ENCODE measurements at places on chromosomes 11 and 22.

- DNase-seq = peak; percentile 22
These were observed 87.1 kb upstream of the RAG2 start for GRCh38 chr11:36684840-36685801.

GRCh38 chr11:109847621-109848020 lies 245.6 kb upstream of the ZC3H12C start:
- no peak for DNase-seq

DNA sequence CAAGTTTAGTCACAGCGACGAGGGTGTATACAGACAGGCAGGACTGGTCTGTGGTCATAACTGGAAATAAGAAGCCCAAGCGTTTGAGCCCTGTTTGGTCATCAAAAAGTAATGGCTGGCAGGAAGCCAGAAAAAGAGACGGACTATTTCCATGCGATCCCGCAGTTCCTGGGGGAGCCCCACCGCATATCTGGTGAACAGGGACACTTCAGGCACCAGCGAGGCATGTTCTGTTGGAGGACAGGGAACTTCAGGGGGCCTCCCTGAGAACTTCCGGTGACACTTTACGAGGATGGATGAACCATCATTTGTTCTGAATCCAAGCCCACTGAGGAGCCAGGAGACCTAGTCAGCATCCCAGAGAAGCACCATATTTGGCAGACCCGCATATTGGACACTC lies 29.7 kb upstream of the TRIM29 start:
- peak; percentile 0 for DNase-seq

- no peak for DNase-seq
These were observed 19.4 kb downstream of the SYTL2 start for GRCh38 chr11:85791409-85791990.

GRCh38 chr11:2590965-2591754 lies 108.6 kb downstream of the KCNQ1OT1 start:
- no peak for DNase-seq

- no peak for DNase-seq
These were observed 117.3 kb upstream of the PLET1 start for GRCh38 chr11:112377946-112378345.

DNA sequence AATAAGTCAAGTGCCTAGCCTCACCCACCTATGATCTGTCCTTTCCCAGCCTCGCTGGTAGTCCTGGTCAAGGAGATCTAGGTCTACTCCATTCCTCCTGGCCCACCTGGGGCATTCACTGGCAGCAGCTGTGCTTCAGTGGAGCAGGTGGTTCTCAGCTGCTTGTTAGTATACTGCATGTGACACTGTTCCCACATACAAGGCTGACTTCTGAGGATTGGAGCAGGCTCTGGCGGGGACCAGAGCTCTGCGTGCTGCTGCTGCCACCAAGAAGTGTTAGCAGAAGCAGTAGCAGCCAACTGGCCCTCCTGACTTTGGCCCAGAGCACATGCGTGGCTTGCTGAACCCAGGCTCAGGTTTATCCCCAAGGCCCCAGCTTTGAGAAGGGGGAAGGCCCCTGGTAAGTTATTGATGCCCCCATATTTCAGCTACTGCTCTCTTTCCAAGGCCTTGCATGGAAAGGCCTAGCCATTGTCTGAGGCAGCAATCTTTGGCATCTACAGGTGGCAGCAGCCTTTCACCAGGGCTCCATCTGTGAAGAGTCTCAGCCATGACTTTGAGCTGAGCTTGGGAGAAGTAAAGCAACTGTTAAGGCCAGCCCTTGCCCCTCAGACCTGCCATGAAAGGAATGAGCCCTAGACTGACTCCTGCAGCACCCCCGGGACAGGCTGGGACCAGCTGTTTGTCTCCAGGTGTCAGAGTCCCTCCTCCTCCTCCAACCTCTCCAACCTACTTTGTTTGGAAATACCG lies 26.5 kb downstream of the ARHGAP1 start:
- peak; percentile 22 for DNase-seq

GRCh38 chr11:17529844-17530185 lies 14.4 kb downstream of the USH1C start:
- DNase-seq = no peak

- DNase-seq = no peak
These were observed 756.2 kb upstream of the TENM4 start for GRCh38 chr11:80196932-80197554.

- no peak for DNase-seq
These were observed 9.6 kb downstream of the BTG4 start for GRCh38 chr11:111502611-111503010.

DNA sequence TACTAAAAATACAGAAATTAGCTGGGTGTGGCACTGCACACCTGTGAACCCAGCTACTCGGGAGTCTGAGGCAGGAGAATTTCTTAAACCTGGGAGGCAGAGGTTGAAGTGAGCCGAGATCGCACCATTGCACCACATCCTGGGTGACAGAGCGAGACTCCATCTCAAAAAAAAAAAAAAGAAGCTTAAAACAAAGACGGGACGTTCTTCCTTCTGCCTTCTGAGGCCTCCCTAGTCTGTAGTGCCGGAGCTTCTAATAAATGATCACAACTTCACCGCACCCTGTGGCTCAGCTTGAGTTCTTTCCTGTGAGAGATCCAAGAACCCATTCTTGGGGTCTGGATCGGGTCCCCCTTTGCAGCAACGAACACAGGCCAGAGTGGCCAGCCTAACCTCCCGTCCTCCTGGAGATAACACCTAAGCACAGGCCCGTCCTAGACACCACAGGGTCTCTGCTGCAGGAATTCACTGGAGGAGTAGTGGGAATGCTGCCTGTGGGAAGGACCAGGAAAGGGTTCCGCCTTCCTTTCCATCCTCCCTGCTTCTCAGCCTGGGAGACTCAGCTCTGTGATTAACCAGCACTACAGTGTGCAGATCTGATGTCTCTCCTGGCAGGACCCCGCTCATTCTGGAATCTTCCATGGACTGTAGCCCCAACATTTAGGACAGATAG lies 2.2 kb upstream of the APOBEC3H start:
- DNase-seq = no peak

- DNase-seq = peak; percentile 68
These were observed 13.1 kb downstream of the USP2 start for GRCh38 chr11:119368121-119369034.

DNA sequence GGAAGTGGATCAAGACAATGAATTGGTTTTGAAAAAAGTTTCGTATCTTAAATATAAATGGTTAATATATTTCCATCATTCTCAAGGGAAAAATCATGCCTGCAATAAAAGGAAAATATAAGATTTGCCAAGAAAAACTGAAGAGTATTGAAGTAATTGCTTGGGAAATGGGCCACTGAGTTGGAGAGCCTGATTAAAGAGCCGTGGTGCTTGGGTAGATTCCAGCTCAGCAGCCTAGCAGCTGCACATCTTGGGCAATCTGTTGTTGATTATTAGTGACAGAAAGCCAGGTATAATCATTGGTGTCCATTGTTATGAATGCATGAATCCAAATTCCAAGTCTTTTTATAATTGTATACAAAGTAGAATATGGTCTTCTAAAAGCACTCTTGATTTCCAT lies 800.9 kb upstream of the CHORDC1 start:
- no peak for DNase-seq

GRCh38 chr11:17635551-17635938 lies 83.8 kb upstream of the MYOD1 start:
- DNase-seq = no peak

- no peak for DNase-seq
These were observed 508.1 kb downstream of the TMEM135 start for GRCh38 chr11:87545858-87546257.

DNA sequence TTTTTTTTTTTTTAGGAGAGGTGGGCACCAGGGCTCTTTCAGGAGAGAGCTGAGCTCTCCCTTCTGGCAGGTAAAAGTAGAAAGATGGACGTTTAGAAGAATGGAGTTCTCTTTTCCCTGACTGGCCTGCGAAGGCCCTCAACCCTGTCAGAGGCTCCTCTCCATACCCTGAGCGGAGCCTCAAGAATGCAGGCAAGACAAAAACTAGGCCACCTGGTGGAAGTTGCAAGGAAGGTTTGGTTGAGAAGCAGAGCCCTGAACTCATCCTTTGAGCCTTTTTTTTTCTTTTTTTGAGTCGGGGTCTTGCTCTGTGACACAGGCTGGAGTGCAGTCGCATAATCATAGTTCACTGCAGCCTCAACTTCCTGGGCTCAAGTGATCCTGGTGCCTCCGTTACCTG lies 1.4 kb downstream of the OTOG start:
- DNase-seq = peak; percentile 21

DNA sequence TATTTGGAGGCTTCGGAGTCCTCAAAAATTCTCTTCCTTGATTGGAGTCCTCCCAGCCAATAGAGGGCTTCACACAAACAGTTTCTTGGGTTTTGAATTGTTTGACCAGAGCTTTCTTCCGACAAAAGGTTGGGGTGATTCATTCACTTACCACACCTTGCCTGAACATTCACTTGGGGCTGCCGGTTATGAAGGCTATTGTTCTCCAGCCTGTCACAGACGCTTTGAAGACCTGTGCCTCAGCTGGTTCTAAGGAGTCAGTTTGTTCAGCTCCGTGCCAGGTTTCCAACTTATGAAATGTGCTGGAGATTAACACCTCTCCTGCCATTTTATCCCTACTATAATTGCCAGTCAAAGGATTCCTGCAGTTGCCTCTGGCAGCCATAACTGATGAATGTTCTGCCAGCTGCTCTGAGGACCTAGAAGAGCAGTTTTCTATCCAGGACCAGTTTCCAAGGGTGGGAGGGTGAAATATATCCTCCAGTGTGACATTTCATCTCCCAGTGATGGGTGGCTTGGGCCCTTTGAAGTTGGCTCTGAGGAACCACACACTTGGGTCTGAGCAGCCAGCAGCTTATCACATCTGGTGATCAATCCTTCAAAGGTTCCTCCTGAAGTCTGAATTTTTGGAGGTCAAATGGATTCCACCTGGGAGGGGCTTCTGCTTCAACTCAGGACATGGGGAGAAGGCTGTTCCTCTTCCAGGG lies 31.4 kb downstream of the LIMK2 start:
- DNase-seq = no peak

DNA sequence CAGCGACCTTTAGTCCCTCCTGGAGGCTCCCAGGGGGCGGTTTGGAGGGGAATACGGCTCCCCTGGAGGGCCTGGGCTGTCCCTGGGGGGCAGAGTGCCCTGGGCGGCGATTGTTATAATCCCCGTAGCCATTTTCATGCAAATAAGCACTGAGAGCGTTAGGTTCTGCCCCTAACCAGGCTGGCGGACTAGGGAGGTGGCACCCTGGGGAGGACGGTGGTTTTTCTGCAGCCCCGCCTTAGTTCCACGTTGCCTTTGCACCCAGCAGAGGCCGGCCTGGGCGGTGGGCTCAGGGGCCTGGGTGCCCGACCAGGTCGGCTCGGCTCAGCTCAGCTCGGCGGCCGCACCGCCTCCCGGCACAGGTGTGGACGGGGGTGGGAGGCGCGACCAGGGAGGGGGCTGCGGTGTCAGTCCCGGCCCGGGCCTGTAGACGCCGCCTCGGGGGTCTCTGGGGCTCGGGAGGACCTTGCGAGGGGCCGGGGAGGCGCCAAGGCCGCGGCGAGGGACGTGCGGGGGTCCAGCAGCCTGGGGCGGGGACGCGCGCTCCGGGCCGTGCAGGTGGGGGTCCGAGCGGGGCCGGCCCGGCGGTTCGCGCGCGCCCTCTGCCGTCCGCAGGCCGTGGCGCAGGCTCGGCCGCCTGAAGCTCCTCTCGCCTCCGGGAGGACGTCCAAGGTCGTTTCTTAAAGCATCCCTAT lies 2.3 kb upstream of the DUSP8 start:
- DNase-seq = peak; percentile 77

DNA sequence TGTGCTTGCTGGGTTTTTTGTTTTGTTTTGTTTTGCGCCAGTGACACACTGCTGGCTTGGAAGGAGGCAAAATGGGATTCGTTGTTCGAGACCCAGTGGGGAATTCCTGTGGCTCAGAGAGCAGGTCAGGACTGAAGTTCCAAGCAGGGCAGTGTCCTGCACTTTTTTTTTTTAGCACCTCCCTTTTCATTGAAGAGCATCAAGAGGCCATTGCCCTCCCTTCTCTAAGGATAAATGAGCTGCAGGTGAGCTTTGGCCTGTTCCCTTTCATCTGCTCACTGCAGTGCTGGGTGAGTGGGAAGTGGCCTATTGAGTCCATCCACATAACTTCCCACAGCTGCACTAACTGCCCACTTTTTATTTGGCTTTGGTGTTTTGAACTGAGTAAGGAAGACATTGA lies 87.8 kb downstream of the ARHGAP42 start:
- DNase-seq = no peak

- no peak for DNase-seq
These were observed 726.9 kb downstream of the BRD1 start for GRCh38 chr22:49100773-49101172.

- no peak for DNase-seq
These were observed 350.8 kb downstream of the DLG2 start for GRCh38 chr11:85276332-85276731.

- no peak for DNase-seq
These were observed 1292.6 kb downstream of the LRRC4C start for GRCh38 chr11:40166892-40167291.

- no peak for DNase-seq
These were observed 3.0 kb upstream of the RRAS2 start for GRCh38 chr11:14361951-14362350.

GRCh38 chr11:76672431-76673175 lies 2.1 kb upstream of the LRRC32 start:
- DNase-seq = peak; percentile 49

DNA sequence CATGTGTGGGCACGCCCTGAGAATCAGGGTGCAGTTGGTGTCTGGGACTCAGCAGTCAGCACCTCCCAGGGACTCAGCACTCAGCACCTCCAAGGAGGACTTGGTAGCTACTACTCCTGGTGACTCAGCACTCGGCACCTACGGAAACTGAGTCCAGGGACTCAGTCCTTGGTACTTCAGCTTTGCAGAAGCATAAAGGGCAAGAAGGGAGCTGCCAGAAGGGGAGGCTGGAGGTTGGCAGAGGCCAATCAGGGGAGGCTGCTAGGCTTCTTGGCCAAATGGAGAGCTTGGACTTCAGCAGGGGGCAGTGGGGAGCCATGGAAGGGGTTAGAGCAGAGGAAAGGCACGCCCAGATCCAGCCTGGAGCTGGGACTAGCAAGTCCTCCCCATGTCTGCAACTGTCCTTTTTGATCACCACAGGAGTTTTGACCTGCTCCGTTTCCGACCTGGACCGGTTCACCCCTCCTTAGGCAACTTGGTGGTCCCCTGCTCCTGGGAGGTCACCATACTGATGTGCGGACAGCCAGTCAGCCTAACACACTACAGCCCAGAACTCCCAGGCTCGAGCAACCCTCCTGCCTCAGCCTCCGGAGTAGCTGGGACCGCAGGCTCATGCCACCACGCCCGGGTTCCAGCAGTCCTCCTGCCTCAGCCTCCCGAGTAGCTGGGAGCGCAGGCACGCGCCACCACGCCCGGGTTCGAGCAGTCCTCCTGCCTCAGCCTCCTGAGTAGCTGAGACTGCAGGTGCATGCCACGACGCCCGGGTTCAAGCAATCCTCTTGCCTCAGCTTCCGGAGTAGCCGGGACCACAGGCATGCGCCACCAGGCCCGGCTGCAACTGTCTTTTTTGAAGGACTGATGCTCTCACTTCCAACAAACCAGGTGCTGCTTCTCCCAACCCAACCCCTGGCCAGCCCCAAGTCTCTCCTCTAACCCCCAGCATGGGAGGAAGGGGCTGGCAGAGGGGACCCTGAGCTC lies 1.5 kb downstream of the ANO9 start:
- peak; percentile 38 for DNase-seq

DNA sequence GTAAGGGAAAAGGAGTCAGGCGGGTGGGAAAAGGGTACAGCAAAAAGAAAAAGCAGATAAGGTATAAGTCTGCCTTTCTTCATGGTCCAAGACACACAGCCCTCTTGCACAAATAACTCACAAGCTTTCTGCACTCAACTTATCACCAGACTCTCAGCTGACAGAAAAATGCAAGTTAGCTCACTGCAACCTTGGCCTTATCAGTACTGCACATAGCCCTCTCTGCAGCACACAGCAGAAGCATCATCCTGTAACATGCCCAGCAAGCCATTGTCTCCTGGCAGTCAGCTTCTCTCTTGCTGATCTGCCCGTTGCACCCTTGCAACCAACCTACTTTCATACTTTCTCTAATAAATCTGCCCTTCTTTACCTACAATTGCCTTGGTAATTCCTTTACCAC lies 5.8 kb downstream of the ZBTB44 start:
- no peak for DNase-seq

Data from NB4 (cell line).